CD4-positive, alpha-beta T cell treated with Interleukin-12 subunit alpha and Interleukin-12 subunit beta, for 1 hour (primary cell): ENCODE measurements at places on chromosomes 13 and 19.
A peak's percentile ranks its signal among the peaks of the same experiment; 100 is the strongest.

- no peak for DNase-seq
Observed at GRCh38 chr19:31943191-31943661, 402.2 kb upstream of the ZNF507 start.

- DNase-seq = no peak
Observed at GRCh38 chr13:46529216-46529919, 23.6 kb upstream of the LRCH1 start.

GRCh38 chr13:100506600-100507422 lies 81.8 kb downstream of the GGACT start:
- DNase-seq = peak; percentile 25

- DNase-seq = no peak
Observed at GRCh38 chr19:54470991-54471782, 1.9 kb downstream of the CDC42EP5 start.

DNA sequence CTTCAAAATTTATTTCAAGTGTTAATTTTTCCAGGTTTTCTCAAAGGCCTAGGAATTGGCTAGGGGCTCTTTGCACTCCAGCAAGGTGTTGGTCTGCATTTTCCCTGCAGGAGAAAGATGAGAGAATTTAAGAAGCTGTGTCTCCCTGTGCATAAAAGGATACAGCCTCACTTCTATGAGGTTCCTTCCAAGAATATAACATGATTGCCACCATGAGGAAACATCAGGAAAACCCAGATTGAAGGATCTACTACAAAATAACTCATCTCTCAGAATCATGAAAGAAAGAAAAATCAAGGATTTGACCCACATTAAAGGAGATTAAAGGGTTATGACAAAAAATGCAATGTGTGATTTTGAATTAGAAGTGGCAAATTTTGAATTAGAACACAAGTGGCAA lies 69.9 kb downstream of the RUBCNL start:
- DNase-seq = no peak

DNA sequence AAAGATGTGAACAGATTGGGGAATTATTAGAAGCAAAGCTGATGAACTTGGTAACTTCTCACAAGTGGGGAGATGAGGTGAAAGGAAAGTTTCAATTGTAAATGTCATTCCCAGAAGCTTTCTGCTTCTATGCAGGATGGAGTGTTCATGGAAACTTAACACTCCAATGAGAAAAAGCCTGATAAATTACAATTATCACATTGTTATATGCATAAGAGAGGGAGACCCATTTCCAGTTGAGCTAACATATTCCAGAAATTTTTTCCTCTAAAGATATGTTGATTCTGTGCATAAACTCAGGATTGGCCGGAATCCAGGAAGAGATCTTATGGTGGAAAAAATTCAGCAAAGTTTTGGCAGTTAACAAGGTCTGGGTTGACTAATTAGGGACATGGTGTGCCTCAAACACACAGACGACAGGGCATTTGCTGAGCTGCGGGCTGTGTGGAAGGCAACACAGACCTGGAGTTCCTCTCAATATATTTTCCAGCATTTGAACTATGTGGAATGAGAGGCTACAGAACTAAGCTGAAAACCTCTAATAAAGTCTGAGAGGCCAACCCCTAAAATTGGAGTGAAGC lies 64.9 kb upstream of the FGF14 start:
- DNase-seq = no peak

GRCh38 chr19:369256-369655 lies 24.7 kb upstream of the MIER2 start:
- DNase-seq = no peak

GRCh38 chr13:112244061-112244460 lies 132.1 kb upstream of the SPACA7 start:
- no peak for DNase-seq

- no peak for DNase-seq
Observed at GRCh38 chr19:35293363-35293739, 1.4 kb downstream of the MAG start.

DNA sequence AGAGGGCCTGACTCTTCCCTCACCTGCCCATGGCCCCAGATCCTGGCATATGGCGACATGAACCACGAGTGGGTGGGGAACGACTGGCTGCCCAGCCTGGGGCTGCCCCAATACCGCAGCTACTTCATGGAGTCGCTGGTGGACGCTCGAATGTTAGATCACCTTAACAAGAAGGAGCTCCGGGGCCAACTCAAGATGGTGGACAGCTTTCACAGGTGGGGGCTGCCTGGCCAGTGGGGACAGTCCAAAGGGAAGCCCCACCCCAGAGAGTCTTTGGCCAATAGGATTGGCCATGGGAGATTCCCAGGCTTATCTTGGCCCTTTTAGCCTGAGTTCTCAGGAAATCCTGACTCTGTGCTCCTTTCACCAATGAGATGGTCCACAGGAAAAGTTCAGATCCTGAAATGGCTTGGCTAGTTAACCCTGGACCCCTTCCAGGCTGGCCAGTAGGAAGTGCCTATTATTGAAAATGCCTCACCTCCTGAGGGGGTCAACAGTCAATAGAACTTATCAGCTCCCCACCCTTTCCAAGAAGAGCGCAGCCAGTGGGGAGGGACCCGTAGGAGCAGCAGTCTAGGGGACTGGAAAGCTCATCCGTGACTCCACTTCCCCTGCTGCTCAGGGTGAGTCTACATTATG lies 7.0 kb downstream of the HRC start:
- DNase-seq = no peak

DNA sequence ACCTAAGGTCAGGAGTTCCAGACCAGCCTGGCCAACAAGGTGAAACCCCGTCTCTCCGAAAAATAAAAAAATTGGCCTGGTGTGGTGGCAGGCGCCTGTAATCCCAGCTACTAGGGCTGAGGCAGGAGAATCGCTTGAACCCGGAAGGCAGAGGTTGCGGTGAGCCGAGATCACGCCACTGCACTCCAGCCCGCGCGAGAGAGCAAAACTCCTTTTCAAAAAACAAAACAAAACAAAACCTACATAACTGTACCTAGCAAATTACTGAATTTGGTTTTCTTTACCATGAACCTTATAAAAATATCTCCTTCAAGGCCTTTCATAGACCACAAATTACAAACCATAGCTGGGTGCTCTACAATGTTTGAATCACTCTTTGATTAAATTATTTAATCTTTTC lies 760 bp downstream of the ZNF91 start:
- DNase-seq = peak; percentile 64

DNA sequence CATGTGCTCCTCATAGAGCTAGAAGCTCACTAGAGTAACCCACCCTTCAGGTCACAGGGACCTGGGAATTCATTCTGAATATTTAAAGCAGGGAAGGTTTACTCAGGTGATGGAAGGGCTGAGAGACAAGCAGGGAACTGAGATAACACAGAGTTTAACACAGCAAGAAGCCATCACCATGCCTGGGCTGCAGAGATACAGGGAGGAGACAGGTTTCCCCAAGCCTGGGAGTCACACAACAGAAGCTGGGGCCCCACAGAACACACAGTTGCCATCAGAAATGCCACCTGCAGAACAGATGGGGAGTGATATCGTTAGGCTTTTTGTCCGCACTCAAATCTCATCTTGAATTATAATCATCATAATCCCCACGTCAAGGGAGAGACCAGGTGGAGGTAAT lies 7.9 kb upstream of the CYSLTR2 start:
- no peak for DNase-seq

- DNase-seq = no peak
Observed at GRCh38 chr19:46812977-46813838, 24.8 kb upstream of the SLC1A5 start.

DNA sequence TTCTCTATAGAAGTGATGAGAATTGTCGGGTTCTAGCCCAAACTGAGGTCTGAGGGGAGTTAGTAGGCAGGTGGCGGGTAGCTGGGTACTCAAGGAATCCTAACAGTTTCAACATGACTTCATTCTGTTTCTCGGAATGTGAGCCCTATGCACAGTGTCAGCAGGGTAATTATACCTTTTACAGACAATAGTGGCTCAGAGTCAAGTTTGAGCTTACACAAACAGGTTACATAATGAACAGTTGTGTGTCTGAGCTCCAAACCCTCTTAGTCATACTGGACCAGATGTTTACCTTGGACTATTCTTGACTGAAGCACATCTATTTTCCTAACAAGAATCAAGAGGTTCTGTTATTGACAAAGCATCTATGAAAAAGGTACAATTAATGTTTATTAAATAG lies 1066.7 kb upstream of the PCDH20 start:
- no peak for DNase-seq

DNA sequence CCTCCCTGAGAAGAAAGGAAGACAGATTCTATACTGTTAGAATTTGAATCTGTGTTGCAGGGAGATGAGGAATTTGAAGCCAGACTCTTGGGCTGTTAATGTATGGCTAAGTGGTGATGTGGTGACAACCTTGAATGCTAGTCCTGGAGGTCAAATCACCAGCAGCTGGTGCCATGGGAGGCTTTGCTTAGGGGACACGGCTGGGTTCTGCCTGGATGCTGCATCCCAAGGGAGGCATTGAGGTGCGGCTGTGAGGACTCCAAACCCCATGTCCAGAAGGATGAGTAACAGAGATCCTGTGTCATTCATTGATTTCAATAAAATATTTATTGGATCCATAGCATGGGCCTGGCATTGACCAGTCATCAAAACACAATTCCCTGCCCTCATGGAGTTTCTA lies 42.3 kb downstream of the RFX2 start:
- DNase-seq = no peak

DNA sequence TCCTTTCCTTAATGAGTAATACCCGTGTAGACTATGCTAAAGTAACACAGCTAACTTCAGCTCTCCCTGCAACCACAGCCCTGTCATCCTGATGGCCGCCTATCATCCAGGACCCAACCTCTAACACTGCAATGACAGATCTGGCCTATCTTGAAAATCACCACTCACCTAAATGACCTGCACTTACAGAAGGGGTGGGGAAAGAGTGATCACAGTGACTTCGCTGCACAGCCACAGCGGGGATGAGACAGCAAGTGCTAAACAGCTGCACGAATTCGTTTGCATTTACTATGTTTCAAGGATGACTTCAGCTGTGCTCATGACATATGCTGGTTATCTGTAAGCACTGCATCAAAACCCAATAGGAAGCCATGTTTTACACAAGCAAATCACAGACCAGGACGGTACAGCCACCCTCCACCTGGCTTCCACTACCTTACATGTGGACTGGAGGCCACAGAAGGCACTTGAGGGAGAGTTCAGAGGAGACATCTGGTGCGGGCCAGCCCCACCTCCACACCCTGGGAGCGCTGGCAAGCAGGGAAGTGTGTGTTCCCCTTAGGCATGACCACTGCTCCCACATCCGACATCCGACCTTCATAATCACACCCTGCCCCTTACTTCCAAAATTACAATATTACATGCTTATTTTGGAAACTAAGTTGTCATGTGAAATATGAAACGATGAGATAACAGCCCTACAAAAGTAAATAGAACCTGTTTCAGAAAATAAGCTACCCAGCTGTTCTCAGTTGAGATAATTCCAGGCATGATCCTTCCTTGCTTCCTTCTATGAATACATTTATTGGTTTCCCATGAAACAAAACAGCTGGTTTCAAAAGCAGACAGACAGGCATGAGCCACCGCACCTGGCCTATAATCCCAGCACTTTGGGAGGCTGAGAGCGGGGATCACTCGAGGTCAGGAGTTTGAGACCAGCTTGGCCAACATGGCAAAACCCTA lies 95.7 kb downstream of the STK24 start:
- DNase-seq = no peak

GRCh38 chr19:8441725-8442544 lies 2.8 kb upstream of the HNRNPM start:
- no peak for DNase-seq

GRCh38 chr19:13951799-13952153 lies 533 bp upstream of the DCAF15 start:
- no peak for DNase-seq

DNA sequence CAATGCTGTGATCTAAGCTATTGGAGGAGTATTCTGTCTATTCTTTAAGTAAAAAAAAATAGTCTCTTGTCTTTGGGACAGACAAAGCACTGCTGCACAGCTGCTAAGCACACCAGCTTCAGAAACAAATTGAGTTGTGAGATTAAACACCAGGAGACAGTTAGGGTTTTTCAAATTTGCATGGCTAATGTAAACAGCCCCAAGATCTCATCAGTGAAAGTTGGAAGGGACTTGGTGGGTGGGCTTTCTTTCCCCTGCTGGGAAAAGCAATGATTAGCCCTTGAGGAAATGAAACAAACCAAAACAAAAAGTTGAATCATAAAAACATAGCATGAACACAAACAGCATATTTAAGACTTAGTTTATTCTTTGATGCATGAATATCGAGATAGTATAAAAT lies 143.6 kb upstream of the SLITRK1 start:
- DNase-seq = no peak

DNA sequence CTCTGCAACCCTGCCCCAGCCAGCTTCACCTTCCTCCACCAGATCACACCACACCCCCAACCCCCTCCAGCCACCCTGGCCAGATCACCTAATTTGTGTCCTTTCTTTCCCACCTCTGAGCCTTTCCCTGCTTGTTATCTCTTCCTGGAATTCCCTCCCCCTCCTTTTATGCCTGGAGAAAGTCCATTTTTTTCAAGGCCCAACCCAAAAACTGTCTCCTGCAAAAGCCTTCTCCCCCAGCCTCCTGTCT lies 5.3 kb upstream of the TLE2 start:
- no peak for DNase-seq

- peak; percentile 59 for DNase-seq
Observed at GRCh38 chr13:39038569-39039030, 344 bp downstream of the NHLRC3 start.

GRCh38 chr19:33124207-33125098 lies 7.5 kb upstream of the WDR88 start:
- DNase-seq = no peak

DNA sequence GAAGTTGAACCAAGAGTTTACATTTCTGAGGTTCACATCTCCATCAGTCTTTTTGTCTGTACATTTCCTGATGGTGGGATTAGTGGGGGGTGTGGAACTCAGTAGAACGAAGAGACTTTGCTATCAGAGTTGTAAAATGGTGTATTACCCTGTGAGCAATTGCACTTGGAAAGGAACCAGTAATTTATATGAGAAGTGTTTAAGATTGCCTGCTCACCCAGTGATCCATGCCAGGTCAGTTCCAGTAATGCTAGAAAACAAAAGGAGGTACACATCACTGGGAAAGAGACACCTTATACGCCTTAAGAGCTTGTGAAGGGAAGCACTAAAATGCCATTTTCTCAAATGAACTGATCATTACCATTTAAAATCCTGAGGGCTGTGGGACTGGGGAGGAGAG lies 7.5 kb upstream of the DACH1 start:
- DNase-seq = no peak
